ENCODE measurements at places on chromosomes 1 and 21.

GRCh38 chr1:113912594-113913311 is 7.6 kb downstream of the DCLRE1B start:
- DNase-seq = no peak

DNA sequence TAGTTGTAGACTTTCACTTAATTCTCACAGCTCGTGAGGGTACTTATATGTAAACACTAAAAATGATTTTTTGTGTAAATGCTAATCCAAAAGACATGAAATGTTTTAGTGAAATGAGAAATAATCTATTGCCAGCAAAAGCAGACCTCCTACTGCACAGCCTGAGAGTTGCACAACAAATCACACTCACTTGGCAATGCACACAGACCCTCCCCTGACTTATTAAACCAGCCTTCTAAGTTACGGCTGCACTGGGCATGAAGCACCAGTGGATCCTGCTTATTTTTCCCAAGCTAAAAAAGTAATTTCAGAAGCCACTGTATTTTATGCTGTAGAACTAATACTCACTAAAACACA is 10.3 kb downstream of the ERRFI1 start:
- DNase-seq = no peak

GRCh38 chr1:45892068-45892785 is 88.8 kb downstream of the MAST2 start:
- no peak for DNase-seq

GRCh38 chr1:164644268-164644667 is 85.3 kb downstream of the PBX1 start:
- DNase-seq = no peak

- DNase-seq = no peak
These were observed 492 bp upstream of the PGM1 start for GRCh38 chr1:63592536-63593302.

GRCh38 chr21:25578056-25578961 is 29.0 kb downstream of the MRPL39 start:
- DNase-seq = no peak

DNA sequence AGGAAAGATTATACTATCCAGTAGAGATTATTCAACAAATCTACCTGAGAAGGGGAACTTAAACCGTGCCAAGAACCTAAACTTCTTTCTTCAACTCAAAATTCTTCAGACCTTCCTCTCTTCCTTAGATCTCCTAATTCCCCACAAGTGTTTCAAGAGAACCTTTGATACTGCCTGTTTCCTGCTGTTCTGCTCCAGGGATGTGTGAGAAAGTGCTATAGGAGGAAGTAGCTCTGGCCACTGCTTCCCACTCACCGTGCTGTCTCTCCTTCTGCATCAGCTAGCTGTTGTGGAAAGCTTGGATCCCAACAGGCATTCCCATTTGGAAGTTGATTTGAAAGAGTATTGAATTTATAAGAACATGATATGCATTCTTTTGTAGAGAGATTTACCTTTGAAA is 4.5 kb upstream of the NOS1AP start:
- DNase-seq = no peak

DNA sequence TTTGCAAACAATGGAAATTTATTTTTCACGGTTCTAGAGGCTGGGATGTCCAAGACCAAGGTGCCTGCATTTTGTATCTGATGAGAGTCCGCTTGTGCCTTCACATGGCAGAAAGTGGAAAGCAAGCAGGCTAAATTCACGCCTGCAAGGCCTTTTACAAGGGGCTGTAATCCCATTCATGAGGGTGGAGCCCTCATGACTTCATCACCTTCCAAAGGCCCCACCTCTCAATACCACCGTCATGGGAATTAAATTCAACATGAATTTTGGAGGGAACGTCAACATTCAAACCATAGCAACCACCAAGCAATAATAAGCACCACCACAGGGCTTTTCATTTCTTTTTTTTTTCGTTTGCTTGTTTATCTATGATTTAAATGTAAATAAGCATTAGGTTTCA is 115.3 kb downstream of the C1orf21 start:
- DNase-seq = no peak

DNA sequence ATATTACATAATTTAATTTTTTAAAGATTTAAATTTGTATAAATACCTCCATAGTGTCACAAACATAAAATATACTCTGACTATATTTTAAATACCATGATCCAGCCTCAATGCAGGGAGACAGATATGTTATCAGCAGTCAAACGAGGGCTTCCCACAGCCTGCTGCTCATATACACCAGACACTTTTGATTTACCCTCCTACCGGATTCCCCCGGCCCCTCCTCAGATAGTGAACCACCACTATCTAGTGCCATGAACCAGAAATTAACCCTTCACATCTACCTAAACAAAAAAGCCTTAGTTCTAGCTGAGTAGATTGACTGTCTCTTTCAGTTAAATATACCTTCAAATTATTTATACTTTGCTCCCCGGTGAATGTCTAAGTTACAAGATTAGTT is 52.4 kb upstream of the C1orf53 start:
- DNase-seq = no peak

GRCh38 chr21:45972353-45972715 is 9.2 kb upstream of the COL6A1 start:
- DNase-seq = no peak

DNA sequence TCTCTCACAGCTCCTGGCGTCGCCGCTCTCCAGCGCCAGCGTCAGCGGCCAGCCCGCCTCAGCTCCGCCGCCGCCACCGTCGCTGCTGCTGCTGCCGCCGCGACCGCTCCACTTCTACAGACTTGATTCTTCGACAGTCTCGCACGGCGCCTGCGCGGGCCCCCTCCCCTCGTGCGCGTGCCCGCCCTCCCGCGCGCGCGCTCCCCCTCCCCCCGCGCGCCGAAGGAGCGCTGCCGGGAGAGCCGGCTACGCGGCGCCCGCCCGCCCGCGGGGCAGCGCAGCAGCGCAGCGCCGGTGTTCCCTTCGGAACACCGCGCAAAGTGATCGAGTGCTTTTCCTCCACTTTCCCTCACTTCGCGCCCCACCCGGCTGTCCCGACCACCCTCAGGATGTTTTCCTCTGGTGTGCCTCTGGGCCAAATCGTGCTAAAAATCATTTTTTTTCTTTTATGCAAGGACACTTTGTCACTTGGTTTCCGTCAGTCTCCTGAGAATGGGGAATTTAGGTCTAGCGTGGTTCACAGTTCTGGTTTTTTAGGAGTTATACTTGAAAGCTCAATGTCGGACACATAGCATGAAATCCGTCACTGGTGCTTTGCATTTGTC is at the start of gene IRF2BP2:
IRF2BP2 (minus strand) TSS at position 118 of the 605 bp plus-strand sequence. CDS start 684 bp downstream, outside the sequence.
- DNase-seq = peak; percentile 88

GRCh38 chr1:88973520-88974137 is 18.8 kb downstream of the KYAT3 start:
- DNase-seq = no peak

DNA sequence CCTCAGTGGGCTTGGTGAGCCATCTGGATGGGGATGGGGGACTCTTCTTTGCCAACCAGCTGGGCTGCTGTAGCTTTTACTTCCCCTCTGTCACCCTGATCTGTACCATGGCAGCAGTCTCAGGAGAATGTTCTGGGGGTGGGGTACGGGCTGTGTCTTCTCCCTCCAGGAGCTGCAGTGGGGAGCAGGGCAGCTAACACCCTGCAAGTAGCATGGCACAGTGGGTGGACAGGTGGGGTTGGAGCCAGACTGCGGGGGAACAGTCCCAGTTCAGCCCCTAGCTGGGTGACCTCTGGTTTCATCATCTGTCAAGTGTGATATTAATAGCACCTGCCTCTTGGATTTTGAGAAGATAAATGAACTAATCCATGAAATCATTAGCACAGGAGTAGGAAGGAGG is 3.1 kb downstream of the NFASC start:
- DNase-seq = no peak

DNA sequence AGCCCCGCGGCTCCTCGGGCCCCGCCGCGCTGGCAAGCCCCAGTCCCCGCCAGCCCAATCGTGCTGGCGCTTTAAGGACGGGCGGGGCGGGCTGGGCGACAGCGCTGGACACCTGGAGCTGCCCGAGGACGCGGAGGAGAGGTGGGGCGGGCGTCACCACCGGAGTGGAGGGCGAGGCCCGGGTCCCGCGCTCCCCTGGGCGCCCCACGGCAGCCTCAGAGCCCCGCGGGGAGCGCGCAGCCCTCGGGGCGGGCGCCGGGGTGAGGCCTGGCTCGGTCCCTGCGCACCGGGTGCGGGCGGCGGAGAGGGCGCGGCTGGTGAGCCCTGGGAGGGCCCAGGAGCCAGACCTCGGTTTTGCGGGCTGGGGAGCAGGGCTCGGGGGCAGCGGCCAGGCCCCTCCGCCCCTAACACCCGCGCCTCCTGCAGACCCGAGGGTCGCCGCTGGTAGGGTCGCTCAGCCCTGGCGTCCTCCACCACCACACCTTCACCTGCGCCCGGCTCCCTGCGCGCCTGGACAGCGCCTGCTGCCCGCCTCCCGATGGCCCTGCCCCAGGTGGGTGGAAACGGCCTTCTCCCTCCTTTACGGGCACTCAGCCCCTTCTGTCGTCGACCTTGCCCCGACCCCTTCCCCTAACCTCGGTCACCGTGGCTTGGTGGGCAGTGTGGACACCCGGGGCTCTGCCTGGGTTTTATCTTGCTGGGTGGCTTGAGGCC is at the start of gene TMEM61:
TMEM61 (plus strand) TSS at position 101 of the 714 bp plus-strand sequence; CDS start at position 539, 438 bp downstream.
- peak; percentile 8 for DNase-seq
